ENCODE measurements at places on chromosomes 12 and 14.

- DNase-seq = peak; percentile 77
These were observed 30.9 kb upstream of the EMP1 start for GRCh38 chr12:13165617-13166041.

GRCh38 chr12:12715128-12715458 is 2.1 kb upstream of the CDKN1B start:
- DNase-seq = no peak

DNA sequence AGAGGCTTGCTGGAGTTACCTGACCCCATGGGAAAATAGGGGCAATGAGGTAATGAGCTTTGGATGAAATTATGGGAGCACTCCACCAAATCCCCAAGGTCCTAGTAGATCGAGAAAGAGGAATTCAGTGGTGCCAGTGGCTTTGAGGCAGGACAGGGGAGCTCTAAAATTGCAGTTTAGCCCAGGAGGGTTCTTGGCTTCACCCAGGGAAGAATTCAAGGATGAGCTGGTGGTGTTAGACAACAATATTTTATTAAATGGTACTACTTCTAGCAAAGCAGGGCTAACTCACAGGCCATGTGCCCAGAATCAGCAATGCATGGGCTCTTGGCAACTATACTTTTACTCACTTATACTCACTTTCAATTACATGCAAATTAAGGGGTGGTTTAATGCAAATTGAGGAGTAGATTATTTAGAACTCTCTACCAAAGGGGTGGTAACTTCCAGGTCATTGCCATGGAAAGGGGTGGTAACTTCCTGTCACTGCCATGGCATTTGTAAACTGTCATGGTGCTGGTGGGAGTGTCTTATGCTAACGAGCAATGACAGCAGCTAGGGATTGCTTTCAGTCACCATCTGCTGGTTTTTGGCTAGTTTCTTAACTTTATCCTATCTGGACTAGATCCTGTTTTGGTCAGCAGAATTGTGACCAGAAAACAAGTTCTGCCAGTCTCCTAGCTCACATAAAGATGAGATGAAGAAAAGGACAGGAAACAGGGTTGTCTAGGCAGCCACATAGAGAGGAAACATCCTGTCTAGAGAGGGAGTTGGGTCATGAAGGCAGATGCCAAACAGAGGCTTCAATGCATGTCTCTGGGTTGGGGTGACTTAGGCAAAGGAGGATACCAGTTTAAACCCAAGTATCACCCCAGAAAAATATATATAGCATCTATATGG is 64.7 kb downstream of the ZNF641 start:
- no peak for DNase-seq

GRCh38 chr12:5008661-5009060 is 35.0 kb upstream of the KCNA5 start:
- no peak for DNase-seq

- DNase-seq = no peak
These were observed 18.0 kb upstream of the GUCY2C start for GRCh38 chr12:14714437-14714836.

DNA sequence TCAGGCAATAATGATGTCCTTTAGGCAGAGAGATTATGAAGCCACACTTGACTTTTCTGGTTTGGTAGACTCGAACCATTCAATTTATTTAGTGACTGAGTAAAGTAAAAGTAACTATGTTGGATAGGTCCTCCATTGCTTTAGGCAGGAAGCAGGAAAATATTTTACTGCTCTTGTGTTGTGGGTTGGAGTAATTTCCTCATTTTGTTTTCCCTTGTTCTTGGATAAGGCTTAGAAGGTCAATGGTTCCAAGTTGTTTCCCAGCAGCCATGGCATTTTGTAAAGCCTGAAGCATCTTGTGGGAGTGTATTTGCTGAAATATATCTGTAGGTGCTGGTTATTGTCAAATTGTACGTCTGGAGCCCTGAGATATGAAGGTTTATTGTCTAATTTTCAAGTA is 161.2 kb upstream of the SLC38A2 start:
- DNase-seq = no peak

- DNase-seq = peak; percentile 14
These were observed 50.9 kb upstream of the PKP2 start for GRCh38 chr12:32947206-32948067.

DNA sequence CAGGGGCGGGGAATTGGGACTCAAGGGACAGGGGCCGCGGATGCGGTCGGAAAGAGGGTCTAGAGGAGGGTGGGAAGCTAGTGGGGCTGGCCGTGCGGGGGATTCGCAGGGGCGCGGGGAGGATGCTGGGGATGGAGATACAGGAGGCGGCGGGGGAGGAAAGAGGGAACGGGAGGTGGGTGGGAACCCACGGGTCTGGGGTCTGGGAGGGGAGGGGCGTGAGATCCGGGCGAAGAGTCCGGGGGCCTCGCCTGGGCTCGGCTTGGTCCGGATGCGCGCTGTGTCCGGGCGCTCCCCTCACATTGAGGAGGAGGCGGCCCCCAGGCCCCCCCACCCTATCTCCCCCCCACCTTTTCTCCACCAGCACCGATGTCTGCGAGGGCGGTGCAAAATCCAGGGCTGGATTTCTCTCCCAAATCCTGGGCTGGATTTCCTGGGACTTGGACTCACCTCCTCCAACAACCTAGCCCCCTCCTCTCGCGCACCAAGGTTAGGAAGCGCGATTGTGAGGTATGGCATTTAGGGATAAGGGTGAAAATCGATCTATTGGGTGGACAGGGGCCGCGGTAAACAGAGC is at the start of gene AGAP2:
Gene AGAP2, minus strand, starts transcription at position 82 of the 577 bp plus-strand sequence. CDS start 496 bp downstream, outside the sequence.
- DNase-seq = no peak

DNA sequence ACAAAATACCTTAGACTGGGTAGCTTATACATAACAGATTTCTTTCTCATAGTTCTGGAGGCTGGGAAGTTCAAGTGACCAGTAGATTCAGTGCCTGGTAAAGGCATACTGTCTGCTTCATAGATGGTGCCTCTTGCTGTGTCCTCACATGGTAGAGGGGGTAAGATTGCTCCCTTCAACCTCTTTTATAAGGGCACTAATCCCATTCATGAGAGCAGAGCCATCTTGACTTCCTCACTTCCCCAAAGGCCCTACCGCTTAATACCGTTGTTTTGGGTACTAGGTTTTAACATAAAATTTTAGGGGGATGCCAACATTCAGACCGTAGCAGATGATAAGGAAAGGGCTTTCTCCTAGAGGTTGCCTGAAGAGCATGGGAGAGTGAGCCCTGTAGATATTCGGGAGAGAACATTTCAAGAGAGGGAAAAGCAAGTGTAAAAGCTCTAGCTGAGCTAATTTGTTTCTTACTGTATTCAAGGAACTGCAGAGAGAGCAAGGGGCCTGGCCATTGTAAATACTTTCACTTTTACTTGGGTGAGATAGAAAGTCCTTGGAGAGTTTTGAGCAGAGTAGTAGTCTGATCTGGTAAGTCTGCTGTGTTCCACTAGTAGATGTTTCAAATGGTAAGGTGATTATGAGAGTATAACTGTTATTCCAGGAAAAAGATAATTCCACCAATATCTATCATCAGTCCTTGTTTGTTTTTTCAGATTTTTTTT is 27.3 kb downstream of the FRS2 start:
- DNase-seq = peak; percentile 15

GRCh38 chr12:70247653-70248199 is 4.5 kb downstream of the CNOT2 start:
- no peak for DNase-seq

DNA sequence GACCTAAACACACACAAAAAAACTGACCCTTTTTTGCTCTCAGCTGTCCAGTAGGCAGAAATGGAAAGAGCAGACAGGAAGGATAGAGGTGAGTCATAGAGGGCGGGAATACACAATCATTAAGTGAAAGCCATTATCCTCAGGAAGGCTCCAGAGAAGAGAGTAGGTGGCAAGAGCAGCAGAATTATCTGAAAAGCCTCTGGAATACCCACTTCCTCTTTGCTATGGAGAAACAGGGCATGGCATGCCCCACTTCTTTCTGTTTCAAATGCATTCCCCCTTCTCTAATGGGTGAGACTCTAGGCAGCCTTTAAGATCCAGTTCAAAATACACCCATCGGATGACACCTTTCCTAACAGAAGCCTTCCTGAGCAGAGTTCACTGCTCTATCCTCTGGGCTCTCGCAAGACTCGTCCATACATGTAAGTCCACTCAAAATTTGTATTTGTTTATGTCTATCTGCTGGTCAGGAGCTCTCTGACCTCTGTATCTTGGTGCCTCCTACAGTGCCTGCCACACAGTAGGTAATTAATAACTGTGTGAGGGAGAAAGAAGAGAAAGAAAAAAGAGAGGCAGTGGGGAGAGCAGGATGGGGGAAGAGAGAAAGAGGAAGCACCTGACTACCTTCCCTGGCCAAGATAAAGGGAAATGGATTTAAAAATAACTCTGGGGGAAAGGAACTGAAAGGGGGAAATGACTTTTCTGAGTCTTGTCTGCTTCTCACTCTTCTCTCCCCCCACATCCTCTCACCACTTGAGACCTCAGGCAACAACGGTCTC is 8.5 kb downstream of the KLHL33 start:
- peak; percentile 76 for DNase-seq

DNA sequence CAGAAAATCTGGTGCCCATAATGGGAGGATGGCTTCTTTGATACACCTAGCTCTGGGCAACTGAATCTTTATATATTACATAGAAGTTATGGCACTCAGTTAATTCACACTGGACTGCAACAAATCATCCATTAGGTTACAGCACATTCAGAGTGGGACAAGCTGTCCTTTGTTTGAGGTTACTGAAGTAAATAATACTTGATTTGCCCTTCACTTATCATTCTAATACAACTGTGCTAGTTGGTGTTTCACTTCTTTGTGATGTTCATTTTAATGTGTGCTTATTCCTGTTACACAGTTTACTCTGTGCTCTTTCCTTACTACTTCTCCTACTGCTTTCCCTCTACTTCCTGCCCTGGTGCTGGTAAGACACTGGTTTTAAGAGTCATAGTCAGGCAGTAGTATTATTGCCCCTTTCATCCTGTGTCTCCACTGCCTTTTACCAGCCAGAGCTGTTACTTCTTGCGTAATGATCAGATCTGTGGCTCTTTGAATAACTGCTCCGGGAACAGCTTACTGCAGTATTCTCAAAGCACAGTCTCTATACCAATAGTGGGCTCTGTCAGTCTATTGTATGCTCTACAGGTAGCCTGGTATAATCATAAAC is 36.4 kb upstream of the GXYLT1 start:
- DNase-seq = no peak

- DNase-seq = peak; percentile 33
These were observed 17.3 kb downstream of the KLRK1 start for GRCh38 chr12:10372559-10372958.

GRCh38 chr12:84362552-84362897 is 550.1 kb downstream of the SLC6A15 start:
- no peak for DNase-seq

GRCh38 chr12:13183620-13184019 is 12.9 kb upstream of the EMP1 start:
- DNase-seq = no peak

GRCh38 chr12:10094646-10095395 is 4.0 kb downstream of the CLEC1A start:
- no peak for DNase-seq

DNA sequence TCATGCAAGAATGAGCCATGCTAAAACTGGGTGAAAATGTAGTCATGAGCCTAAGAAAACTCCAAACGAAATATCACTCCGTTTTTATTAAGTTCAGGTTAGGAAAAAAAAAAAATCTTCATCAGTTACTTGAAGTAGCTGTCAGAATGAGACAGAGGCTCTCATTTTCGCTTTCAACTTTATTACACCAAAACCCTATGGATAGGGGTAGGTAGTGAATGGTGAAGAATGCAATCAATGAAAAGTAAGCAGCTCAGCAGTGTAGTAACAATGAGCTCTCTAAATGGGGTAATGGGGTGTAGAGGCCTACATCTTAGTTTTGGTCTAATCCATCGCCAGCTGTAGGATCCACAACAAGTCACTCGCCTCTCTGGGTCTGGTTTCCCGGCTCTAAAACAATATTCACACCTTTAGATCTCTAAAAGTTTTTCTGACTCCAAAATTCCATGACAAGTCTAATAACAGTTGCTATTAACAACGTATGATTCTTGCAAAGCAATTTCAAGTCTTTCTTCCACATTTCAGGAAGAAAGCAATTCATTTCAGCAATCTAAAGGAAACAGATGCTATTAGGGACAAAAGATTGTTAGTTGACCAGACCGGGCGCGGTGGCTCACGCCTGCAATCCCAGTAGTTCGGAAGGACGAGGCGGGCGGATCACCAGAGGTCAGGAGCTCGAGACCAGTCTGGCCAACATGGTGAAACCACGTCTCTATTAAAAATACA is 1.7 kb downstream of the BTBD7 start:
- DNase-seq = peak; percentile 23

DNA sequence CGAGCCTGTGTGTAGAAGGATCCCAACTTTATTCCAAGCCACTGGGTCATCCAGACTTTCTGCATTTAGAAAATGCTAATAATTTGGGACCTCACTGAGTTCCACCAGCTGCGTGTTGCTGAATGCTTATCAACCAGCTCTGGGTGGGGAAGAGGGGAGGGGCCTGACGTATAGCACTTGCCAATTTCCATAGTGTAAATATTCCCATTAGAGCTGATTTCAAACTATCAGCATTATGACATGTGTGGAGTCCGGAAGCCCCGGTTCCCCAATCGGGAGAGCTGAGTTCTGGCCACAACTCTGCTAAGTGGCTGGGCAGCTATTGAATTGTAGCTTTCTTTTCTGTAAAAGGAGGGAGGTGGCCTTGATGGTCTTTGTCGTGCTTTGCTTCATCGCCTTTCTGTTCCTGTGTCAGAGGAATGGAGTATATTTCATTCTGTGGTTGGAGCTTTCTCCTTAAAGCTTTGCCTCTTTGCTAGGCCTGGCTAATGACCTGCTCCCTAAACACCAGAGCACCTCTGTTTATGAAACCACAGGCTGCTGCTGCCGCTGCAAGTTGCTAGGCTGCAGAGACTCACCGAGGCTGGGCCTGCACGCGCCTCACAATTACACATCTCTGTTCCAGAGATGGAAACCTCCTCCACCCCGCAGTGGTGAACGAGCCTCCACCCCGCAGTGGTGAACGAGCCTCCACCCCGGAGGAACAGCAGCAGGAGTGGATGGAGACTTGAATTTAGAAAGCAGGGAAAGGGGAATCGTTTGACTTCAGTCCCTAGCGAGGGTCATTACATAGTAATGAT is 7.7 kb upstream of the BCL7A start:
- no peak for DNase-seq

GRCh38 chr12:58915634-58916033 is 4.7 kb downstream of the LRIG3 start:
- DNase-seq = peak; percentile 75

- no peak for DNase-seq
These were observed 979 bp downstream of the LTBP2 start for GRCh38 chr14:74610866-74611649.

- DNase-seq = no peak
These were observed 7.6 kb upstream of the E2F7 start for GRCh38 chr12:77072833-77073495.

- DNase-seq = no peak
These were observed 93.9 kb downstream of the CALM1 start for GRCh38 chr14:90490720-90491050.

DNA sequence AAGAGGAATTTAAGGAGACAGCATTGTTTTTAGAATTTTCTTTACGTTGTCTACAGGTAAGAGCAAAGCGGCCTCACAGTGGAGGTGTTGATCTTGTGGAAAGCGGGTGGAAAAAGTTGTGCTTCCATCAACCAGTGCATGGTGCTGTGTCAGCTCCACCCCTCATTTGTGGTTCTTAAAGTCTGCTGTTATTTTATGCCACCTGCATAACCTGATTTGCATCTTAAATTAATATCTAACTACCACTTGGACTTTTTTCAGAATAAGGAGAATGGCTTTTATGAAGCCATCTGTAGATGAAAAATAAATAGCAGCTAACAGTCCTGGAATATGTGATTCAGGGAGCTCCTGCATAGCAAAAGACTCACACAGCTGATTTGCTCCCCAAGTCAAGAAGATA is 135.1 kb downstream of the SNAPC1 start:
- DNase-seq = no peak

All from small intestine (tissue), 16 donors.